Activated naive CD4-positive, alpha-beta T cell treated with anti-CD3 and anti-CD28 coated beads, Interleukin-2, amount 10 ng/mL, durations not matched to agents 5 hours and 36 hours (primary cell): ENCODE measurements at places on chromosomes 5 and 9. TPM values are rescaled to one million over a fixed set of nuclear protein-coding genes. Genes with fewer than 3 reads are reported as not detected.

The RLN2 gene
- total RNA-seq: 2.4 TPM

The SLC46A2 gene
- not detected for total RNA-seq

The ADGRD2 gene
- total RNA-seq: not detected

The PCDHB12 gene
- not detected for total RNA-seq

The FGD3 gene
- total RNA-seq: 143 TPM
